Stimulated activated CD4-positive, alpha-beta T cell treated with anti-CD3 and anti-CD28 coated beads, Interleukin-4, amount 100 ng/mL, for 1 hour (primary cell): ENCODE measurements at places on chromosomes 7 and 10.

GRCh38 chr10:98301664-98302319 lies 33.8 kb upstream of the LOXL4 start:
- no peak for DNase-seq

GRCh38 chr10:120634659-120635058 lies 177.6 kb downstream of the PLPP4 start:
- no peak for DNase-seq

DNA sequence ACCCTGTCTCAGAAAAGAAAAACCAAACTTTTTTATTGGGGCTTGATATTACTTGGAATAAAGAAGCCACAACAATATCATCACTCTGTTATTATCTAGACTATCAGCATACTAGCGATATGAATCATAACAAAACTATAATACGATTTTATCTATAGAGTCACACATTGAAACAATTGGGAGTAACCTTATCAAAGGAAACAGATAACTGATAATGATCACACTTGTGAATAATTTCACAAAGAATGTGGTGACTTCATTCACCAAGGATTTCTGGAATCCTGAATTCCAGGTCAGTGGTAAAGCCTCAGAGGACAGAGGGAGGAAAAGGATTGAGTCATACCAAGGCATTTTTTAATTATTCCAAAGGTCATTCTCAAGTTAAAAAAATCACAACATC lies 32.1 kb upstream of the NMT2 start:
- DNase-seq: no peak

DNA sequence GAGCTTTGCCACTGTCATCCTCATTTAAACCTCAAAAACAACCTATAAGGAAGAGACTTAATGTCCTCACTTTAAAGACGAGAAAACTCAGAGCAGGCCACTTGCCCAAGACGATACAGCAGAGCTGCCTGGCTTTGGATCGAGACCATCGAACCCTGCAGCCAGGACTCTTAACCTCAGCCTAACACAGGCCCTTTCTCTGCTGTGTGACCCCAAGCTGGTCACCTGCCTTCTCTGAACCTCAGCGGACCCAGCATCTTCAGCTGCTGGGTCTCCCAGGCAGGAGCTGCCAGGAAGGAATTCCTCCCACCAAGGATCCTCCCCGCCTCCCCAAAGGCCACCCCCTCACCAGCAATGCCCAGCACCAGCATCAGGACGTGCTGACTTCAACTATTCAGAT lies 32.7 kb downstream of the TNRC18 start:
- DNase-seq: no peak

DNA sequence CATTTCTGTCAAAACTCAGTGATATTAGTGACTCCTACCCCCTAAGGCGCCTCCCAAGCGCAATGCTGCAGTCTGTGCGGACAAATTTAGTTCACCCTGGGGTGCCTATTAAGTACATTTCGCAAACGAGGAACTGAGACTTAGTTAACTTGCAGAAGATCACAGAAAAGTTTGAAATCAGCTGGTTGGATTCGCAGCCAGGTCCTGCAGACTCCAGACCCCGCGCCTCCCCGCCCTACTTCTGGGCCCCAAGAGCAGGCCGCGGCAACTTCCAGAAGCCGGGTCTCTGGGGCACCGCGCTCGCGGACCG lies 588 bp downstream of the CYREN start:
- DNase-seq: peak; percentile 33

DNA sequence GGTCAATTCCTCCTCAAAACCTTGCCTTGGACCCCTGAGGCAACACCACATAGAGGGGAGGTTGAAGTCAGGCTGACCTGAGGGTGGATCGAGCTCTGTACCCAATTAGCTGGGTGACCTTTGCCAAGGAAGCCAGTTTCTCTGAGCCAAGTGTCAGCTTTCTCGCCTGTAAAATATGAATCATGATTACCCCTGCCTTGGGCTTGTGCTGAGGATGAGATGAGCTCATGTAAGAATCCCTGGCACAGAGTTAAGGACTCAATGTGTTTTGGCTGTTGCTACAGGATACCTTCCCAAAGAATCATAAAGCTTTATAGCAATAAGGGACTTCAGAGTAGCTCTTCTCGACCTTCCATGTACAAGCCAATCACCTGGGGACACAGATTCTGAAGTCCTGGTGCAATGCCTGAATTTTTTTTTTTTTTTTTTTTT lies 43.5 kb upstream of the CACUL1 start:
- DNase-seq: no peak
